Amniotic stem cell (primary cell): ENCODE measurements at places on chromosomes 7 and 10.

DNA sequence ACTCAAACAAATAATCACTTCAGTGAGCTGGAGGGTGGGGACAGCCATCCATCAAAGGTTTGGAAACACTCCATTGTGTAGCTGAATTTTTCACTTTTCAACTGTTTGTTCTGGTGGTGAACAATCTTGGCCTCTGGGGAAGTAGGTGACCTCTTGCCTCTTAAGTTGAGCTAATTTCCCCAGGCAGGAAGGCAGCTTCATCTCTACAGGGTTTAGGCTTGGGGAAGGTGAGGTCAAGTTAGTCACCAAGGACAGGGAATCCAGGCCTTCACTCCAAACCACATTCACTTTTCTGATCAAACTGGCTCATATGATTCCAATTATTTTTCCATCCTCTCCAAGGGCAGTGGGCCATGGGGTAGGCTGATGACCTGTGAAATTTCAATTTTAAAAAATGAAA, 138.3 kb upstream of the HABP2 start:
- DNase-seq: no peak

DNA sequence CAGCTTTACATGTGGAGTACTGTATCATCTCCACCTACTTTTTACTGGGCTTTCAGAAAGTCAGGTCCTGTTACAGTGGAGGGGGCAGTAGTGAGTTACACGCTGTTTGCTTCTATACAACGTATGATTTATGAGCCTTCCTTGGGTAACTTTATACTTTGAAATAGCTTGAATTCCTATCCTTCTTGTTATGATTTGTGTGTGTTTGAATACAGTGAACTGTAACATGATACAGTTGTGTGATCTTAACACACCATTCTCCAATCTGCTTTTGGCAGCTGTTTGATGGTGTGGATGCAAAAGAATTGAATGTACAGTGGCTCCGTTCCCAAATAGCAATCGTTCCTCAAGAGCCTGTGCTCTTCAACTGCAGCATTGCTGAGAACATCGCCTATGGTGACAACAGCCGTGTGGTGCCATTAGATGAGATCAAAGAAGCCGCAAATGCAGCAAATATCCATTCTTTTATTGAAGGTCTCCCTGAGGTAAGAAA, 41.7 kb downstream of the SP8 start:
- DNase-seq: no peak

GRCh38 chr10:132528064-132528691, 9.4 kb upstream of the INPP5A start:
- no peak for DNase-seq

DNA sequence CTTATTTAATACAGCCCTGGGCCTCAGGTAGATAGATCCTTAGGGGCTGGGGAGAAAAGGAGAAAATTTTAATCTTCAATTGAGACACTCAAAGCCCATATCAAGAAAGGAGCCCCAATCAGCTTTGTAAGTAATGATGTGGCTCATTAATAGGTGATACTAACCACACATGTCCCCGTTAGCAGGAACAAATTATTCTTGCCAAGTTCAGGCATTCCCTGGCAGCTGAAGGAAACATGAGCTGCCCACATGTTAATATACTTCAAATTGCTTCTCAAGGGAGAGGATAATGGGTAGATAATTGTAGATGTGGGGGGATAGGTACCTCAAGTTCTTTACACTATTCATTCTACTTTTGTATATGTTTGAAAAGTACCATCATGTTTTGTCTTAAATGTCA, 14.5 kb downstream of the IFIT5 start:
- DNase-seq: no peak

DNA sequence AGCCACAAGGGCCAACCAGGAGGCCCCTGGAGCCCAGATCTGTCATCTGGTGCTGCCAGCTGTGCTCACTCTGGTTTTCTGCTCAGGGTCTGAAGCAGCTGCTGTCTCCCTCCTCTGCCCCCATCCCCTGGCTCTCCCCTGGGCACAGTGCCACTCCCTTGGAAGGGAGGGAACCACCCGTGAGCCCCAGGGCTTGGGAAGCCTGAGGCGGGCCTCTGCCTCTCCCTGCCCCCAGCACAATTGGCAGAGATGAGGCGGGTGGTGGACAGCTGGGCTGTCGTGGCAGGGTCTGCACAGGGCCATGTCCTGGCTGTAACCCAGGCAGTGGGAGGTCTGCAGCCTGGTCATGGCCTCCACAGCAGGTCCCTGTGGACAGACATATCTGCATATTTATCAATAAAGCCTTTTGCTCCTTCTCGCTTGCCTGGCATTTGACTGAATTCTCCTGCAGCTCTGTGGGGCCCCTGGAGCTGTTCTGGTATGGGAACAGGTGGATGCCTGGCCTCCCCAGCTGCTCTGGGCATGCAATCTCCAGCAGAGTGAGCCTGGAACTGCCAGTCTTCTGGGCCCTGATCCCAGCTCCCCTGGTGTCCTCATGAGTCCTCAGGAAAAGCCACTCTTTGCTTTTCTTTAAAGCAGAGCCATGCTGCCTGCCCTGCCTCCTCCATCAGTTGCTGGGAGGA, 1.6 kb upstream of the ANKRD2 start:
- DNase-seq: no peak

- DNase-seq: no peak
These were observed 57.0 kb upstream of the DNAJB6 start for GRCh38 chr7:157279741-157280215.

DNA sequence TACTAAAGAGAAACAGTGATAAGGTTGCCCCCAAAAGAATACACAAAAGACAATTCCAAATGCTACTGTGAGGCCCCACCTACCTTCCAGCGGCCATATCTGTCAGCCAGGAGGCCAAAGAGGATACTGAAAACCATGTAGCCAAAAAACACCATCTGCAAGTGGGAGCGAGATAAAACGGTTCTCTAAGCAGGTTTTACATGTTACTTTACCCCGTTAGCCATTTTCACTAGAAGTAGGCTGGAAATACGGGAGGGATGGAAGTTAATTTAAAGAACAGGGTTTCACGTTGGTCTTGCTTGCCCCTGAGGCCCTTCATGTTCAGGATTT, 38.2 kb downstream of the SVOPL start:
- DNase-seq: no peak

DNA sequence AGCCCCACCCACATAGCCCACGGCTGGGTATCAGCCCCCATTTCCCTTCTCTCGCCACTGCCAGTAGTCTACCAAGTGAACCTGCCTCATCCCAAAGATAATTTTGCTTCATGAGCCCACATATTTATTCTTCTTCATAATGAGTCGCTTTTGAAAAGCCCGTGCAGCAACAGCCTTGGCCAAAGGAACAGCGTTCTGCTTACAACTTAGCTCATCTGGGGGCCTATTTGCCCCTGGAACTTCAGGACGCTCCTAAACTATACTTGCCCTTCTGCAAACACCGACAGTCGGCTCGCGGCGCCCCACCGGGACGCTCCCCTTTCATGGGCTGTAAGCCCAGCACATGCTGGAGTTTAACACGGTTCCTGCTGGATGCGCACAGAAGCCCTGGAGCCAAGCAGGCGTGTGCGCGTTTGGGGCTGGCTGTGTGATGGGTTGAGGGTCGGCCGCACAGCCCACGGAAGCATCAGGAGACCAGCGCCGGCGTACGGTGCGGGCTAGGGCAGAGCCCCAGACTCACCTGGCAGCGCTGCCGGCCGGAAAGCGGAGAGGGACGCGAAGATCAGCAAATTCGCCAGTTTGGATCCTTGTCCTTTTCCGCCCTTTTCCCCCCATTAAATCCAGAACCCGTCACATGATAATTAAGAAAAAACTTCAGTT, 370 bp downstream of the TMEM60 start:
- no peak for DNase-seq

- DNase-seq: no peak
These were observed 95.6 kb downstream of the MALRD1 start for GRCh38 chr10:19144206-19144605.

DNA sequence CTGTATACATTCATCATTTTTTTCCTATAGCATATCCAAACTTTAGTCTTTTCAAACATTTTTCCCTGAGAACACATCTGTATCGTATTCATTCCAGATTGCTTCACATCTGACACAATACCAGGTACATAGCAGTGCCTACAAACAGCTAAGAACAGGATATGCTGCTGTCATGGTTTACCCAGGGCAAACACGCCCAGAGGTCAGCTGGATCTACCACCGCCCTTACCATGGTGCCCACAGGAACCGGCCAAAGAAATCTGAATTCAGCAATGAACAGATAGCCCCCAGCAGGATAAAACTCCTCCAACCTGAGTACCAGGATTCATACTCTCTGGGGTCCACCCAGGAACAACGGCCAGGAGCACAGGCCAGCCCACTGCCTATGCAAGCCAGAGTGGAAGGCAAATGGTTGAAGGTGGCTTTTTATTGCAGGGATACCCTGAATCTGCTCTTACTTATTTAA, 43.0 kb downstream of the TNS3 start:
- no peak for DNase-seq

DNA sequence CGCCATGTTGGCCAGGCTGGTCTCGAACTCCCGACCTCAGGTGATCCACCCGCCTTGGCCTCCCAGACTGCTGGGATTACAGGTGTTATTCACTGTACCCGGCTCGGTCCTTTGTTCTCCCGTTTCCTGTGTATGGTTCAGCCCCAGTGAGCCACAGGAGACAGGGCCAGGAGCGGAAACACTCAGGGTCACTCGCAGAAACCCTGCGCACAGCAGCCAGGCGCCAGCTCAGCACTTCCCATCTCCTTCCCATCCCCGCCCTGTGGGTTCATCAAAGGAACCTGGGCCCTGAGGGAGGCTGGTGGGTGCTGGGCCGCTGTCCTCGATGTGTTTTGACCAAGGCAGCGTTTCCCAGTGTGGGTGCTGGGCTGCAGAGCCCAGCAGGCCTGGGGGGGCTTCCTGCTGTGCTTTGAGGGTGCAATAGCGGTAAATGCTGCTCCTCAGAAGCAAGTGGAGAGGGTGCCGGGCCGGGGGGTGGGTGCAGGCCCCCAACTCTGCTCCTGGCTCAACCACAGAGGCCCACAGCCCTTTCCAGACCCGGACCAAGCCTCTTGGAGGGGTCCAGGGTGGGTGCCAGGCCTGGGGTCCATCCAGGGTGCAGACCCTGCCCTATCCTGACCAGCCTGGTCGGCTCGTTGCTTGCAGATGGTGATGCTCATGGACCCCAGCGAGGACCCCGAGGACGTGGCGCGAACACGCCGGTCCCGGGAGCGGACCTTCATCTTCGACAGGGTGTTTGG, 15.3 kb upstream of the CHST12 start:
- no peak for DNase-seq

- DNase-seq: no peak
These were observed 144.3 kb upstream of the ZMIZ1 start for GRCh38 chr10:78924319-78925003.

- no peak for DNase-seq
These were observed 90.5 kb downstream of the SGMS1 start for GRCh38 chr10:50533296-50533695.

DNA sequence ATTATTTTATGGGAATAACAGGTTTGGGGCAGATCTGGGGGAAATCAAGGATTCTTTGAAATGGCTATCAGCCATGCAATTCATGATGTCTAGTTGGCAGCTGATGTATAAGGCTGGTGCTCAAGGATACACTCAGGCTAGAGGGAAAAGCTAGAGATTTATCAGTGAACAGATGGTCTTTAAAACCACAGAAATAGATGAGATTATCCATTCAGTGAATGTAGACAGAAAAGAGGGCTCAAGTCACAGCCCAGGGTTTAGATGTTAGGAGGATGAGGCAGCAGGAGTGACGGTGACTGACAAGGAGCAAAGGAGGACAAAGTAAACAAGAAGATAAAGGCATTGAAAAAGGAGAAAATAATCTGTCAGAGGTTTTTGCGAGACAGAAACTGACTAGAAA, 238.7 kb downstream of the CDK14 start:
- DNase-seq: no peak

DNA sequence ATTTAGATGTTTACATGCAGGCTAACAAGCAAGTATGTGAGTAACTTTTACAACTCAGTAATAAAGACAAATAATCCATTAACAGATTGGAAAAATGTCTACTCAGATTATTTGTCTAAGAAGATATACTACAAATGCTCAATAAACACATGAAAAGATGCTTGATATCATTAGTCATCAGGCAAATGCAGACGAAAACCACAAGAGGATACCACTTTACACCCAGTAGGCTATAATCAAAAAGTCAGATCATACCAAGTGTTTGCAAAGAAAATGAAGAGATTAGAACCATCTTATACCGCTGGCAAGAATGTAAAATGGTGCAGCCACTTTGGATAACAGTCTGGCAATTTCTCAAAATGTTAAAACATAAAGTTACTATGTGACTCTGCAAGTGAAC, 84.1 kb downstream of the MALSU1 start:
- DNase-seq: no peak

GRCh38 chr10:131575877-131576276, 264.4 kb upstream of the TCERG1L start:
- DNase-seq: no peak

DNA sequence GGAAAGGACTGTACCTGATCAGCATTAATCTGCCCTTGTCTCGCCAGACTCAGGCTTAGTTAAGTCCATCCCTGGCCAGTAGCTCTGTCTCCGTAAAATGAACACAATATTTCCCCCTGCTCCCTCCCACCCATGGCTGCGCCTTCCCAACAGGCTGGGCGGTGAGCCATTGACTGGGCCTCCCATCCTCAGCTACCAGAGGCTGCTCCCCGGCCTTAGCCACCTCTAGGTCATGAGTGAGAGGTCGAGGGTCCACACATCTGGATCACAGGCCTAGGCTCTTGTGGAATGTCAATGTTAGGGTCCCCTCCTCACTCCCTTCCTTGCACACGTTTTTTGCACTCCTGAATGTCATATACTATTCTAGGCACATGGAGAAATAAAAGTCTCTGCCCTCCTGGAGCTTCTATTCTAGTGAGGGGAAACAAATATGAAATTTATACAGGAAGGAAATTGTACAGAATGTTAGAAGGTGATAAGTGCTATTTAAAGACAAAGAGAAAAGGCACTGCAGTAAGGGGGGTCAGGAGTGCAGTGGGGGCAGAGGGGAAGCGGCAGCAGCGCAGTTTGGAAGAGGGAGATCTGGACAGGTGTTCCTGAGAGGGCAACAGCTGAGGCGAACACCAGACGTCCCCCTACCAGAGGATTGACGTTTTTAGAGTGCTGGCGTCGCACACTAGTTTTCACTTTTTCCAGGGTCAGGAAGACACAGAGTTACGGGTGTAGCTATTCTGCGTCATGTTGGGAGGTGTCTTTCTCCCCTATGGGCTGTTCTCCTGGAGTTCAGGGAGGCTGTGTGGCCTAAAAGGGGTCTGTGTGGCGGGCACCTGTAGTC, 17.2 kb upstream of the EIF5AL1 start:
- no peak for DNase-seq

- no peak for DNase-seq
These were observed 62.5 kb upstream of the NRP1 start for GRCh38 chr10:33396938-33397337.

DNA sequence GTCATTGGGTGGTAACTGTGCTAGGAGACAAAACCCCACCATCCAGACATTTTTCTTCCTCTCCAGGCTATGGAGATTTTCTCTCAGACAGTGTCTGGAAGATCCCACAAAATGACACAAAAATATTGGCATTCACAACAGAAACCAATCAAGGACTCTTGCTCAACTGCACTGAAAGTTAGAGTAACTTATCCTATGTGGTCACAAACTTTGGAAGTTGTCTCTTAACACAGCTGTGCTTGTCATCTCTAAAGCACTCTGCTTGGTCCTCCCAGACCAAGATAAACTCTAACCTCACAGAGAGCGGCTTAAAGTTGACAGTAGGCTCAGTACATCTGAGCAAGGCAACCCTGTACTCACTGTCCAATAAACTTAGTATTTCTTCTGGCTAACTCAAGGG, 74.9 kb downstream of the AKR1C4 start:
- no peak for DNase-seq
